Nucleus accumbens (tissue), 56 donors: ENCODE measurements at places on chromosomes 16 and 17.

DNA sequence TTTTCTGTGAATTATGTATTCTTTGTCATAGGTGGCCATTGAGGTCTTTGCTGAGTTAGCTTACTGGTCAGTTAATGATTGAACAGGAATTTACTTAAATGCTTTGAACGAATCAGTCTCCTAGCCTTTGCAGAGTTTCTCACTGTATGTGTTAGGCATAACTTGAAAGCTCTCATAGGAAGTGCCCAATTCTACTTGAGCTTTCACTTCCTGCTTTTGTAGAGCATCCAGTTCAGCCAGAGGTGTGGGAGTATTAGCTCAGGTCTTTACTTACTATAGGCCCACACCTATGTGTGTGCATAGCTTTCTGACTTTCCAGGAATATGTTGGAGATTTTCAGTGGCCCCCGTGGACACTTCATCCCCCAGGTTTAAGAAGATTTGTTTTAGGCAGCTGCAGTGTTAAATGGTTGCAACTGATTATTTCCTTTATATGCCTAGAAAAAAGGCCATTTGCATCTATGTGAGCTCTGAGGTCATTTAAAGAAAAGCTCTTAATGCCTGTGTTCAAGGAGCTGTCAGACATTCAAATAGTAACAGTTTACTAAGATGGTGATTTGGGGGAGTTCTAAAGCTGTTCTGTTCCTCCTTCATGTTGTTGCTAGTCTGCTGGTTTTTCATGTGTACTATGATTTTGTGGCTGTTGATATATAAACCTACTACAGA lies 62.3 kb downstream of the PHKB start:
- DNase-seq, result no peak

- no peak for DNase-seq
Measured at GRCh38 chr16:1691956-1692355, 13.9 kb downstream of the JPT2 start.

DNA sequence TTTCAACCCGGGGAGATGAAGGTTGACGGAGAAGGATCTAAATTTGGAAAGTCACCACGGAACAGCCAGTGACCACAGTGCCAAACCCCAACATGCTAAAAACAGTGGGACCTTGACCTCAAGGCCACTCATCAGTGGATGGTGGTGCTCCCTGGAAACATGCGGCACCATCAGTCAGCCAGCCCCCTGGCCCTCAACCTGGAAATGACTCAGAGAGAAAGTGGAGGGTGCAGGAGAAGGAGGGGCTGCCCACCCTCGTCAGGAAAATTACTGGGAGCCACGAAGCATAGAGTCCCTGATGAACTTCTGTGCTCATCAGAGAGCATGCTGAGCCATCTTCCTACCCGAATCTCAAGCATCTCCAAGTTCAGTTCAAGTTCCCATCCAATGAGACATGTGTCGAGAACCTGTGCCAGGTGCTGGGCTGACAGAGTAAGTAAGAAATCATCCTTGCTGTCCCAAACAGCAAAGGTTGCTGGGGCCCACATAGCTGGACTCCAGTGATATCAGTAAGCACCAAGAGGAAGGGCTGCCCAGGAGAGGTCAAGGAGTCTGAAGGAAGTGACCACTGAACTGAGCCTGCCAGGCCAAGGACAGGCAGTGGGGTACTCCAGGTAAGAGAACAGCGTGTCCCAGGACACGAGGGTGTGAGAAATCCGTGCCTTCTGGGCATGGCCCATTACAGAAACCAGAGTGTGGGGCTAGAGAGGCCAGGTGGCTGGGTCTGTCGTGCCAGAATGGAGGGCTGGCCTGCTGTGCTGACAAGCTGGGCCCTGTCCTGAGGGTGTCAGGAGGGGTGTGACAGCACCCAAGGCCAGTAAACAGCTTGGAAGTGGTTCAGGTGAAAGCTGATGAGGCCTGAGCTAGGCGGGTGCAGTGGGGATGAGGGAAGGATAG lies 5.2 kb downstream of the PECAM1 start:
- no peak for DNase-seq

- no peak for DNase-seq
Measured at GRCh38 chr17:51000835-51001638, 119.6 kb downstream of the SPAG9 start.

DNA sequence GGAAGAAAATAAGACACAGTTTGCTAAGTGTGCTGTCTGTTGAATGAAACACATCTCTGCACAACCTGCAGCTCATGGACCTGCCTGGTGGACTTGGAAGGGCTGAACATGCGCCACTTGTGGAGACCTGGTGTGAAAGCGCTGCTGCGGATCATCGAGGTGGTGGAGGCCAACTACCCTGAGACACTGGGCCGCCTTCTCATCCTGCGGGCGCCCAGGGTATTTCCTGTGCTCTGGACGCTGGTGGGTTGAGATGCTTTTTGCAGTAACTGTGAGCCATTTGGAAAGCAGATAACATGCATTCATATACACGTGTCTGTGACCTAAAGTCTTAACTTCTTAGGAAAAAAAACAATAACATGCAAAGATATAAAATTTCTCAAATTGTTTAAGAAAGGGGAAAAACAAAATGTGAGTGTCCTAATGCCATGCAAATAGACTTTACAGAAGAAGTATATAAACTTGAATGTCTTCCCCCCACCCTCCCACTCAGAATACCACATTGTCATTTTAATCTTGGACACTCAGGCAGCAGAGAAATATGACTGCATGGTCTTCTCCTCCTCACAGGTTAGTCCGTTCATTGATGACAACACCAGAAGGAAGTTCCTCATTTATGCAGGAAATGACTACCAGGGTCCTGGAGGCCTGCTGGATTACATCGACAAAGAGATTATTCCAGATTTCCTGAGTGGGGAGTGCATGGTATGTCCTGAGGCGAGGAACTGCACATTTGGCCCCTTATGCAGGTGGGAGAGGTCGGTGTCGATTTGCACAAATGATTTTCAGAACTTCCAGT lies 65.6 kb downstream of the SEC14L1 start:
- DNase-seq, result no peak

DNA sequence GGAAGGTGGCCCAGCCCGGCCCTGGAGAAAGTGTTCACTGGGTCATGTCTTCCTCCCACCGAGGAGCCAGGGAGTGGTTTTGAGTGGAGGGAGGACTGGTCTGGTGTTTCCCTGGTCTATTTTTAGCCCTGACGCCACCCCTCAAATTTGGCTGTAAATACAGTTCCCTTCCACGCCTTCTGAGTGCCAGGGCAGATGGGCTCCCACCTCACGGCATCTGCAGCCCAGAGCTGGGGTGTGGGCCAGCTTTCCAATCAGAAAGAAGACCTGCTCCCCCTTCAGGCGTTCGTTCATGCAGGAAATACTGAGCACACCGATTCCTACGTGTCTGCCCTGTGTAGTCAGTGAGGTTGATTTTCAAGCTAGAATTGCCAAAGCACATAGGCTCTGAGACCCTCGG lies 53.7 kb downstream of the SNX20 start:
- DNase-seq, result no peak

DNA sequence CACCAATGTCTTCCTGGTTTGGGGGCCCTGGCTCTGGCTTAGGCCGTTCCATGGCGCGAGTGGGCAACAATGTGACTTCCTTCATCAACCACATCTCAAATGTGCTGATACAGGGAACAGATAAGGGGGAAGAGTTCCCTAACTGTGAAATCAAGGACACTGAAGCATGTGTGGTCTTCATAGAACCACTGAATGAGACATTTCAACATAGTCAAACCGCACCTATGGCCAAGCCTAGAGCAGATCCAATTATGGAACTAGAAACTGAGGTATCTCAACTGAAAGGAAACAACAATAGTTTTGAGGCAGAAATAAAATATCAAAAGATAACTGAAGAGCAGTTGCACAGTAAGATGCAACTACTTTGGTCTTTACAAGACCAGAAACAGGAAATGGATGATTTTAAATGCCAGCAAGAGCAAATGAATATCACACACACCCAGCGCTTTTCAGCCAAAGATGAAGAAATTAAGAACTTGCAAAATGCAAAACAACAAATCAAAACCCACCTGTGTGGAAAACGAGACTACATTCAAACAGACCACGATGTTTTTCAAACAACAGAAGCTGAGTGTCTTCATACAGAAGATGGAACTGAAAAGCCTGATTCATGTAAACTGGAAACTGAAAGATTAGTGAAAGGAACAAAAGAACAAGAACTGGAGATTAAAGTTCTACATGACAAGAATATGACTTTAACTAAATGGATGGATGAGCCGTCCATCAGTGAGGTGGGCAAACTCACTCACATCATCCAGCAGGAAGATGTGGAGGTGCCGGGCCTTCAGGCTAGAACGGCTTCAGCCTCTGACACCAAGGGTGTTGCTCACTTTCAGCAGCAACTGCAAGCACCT lies 18.1 kb upstream of the LCMT1 start:
- DNase-seq, result no peak

DNA sequence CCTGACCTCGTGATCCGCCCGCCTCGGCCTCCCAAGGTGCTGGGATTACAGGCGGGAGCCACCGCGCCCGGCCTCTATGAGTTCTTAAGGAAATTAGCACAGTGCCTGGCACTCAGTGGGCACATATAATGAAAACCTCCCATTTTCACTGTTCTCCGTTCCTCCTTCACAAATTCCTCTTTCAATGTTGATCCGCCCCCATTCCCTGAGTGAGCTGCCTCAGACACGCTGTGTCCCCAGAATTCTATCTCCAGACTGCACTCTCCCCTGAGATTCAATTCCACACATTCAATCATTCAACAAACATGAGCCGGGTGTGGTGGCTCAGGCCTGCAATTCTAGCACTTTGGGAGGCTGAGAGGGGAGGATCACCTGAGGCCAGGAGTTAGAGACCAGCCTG lies 7.0 kb downstream of the P2RX1 start:
- no peak for DNase-seq

DNA sequence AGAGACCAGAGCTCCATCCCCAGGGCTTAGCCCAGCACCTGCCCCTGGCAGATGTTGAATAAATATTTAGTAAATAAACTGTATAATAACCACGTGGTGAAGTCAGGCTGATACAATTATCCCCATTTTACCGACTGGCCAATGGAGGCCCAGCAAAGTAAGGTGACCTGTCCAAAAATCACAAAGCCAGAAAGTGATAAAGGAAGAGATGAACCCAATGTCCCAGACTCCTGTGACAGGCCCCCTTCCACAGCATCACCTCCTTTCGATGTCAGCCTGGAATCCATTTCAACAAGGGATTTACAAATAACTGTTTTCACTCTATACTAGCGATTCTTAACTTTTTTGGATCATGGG lies 5.5 kb downstream of the TVP23A start:
- no peak for DNase-seq

DNA sequence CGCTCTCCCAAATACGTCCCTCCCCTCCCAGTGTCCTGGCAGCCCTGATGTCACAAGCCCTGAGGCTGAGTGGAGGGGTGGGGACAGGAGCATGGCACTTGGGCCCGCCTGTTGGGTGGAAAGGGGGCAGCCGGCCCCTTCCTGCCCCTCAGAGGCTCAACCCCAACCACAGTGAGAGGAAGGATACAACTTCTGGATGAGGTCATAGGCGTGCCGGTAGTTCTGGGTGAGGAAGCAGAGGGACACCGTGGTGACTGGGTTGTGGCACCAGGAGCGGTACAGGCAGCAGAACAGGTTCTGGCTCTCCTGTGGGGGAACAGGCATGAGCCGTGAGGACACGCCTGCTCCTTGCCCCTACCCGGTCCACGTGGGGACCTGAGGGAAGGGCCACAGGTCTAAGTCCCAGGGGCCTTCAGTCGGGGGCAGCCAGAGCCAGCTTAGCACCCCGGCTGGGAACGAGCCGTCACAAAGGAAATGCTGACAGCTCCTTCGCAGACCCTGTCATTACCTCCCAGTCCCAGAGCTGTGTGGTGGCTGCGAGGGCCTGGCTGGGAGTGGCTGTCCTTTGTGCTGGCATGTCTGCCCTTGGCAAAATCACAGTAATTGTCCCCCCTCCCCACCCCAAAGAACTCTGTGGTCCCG lies 11.2 kb upstream of the MTSS2 start:
- DNase-seq, result no peak

GRCh38 chr17:74603746-74604145 lies 11.7 kb upstream of the CD300LD start:
- no peak for DNase-seq
